Mammary microvascular endothelial cell (primary cell): ENCODE measurements at places on chromosomes 2 and 18. TPM values are rescaled to one million over a fixed set of nuclear protein-coding genes. Genes with fewer than 3 reads are reported as not detected.

Gene RTP5
- not detected in 2 replicates for total RNA-seq

Gene CAPG
- 110 and 148 TPM in 2 replicates for total RNA-seq

Gene TFCP2L1
- not detected in 2 replicates for total RNA-seq

Gene TTLL4
- total RNA-seq, result 13.9 and 17.5 TPM in 2 replicates

Gene PPM1G
- 121 and 134 TPM in 2 replicates for total RNA-seq

Gene ASB18
- not detected in 2 replicates for total RNA-seq

Gene CYP26B1
- 18.0 and 19.7 TPM in 2 replicates for total RNA-seq

Gene TNFAIP6
- total RNA-seq, result 0.64 TPM in 1 of 2 replicates, not detected in the other

Gene CFAP53
- 0.25 and 0.27 TPM in 2 replicates for total RNA-seq

Gene C2orf78
- total RNA-seq, result not detected in 2 replicates

Gene TRIM43
- total RNA-seq, result not detected in 2 replicates

Gene SRD5A2
- not detected in 2 replicates for total RNA-seq

Gene GAL3ST2
- not detected in 2 replicates for total RNA-seq

Gene ST8SIA5
- 0.05 TPM in 1 of 2 replicates, not detected in the other for total RNA-seq

Gene SLC38A11
- not detected in 2 replicates for total RNA-seq

Gene MERTK
- 13.4 and 14.9 TPM in 2 replicates for total RNA-seq

Gene IGFBP5
- 0.33 and 1.0 TPM in 2 replicates for total RNA-seq

Gene ZDBF2
- total RNA-seq, result 2.4 and 3.0 TPM in 2 replicates

Gene AKAIN1
- not detected in 2 replicates for total RNA-seq

Gene LRRC30
- total RNA-seq, result not detected in 2 replicates

Gene RNPEPL1
- 51.2 and 63.3 TPM in 2 replicates for total RNA-seq

Gene RIT2
- total RNA-seq, result not detected in 2 replicates

Gene NT5C1B
- not detected in 2 replicates for total RNA-seq

Gene EML6
- 0.13 and 0.89 TPM in 2 replicates for total RNA-seq

Gene FAM110C
- not detected in 2 replicates for total RNA-seq

Gene TMEM182
- total RNA-seq, result 0.20 TPM in 1 of 2 replicates, not detected in the other

Gene ANO7
- 1.1 and 1.8 TPM in 2 replicates for total RNA-seq

Gene INHA
- total RNA-seq, result not detected in 2 replicates

Gene NCL
- 131 and 178 TPM in 2 replicates for total RNA-seq

Gene MAP3K19
- total RNA-seq, result not detected in 2 replicates

Gene MBD1
- total RNA-seq, result 54.0 and 56.0 TPM in 2 replicates

Gene PARD3B
- 3.0 and 3.1 TPM in 2 replicates for total RNA-seq

Gene HTR2B
- total RNA-seq, result 0.07 and 0.64 TPM in 2 replicates

Gene TXNDC2
- not detected in 2 replicates for total RNA-seq

Gene GPATCH11
- 6.6 and 6.8 TPM in 2 replicates for total RNA-seq

Gene ZNF892
- 2.5 and 2.6 TPM in 2 replicates for total RNA-seq

Gene RSAD2
- total RNA-seq, result 15.7 and 16.4 TPM in 2 replicates

Gene KLHL41
- not detected in 2 replicates for total RNA-seq

Gene POTEI
- 0.05 and 0.07 TPM in 2 replicates for total RNA-seq

Gene PMAIP1
- total RNA-seq, result 25.0 and 29.7 TPM in 2 replicates

Gene GPR17
- total RNA-seq, result not detected in 2 replicates

Gene C2orf66
- not detected in 2 replicates for total RNA-seq

Gene TSN
- 50.8 and 51.2 TPM in 2 replicates for total RNA-seq

Gene ADAM23
- 4.9 and 5.0 TPM in 2 replicates for total RNA-seq

Gene KCTD1
- total RNA-seq, result 9.7 and 10.8 TPM in 2 replicates

Gene ERBB4
- under 0.01 and 0.07 TPM in 2 replicates for total RNA-seq

Gene ZC3H8
- 2.6 and 3.3 TPM in 2 replicates for total RNA-seq

Gene MC2R
- total RNA-seq, result not detected in 2 replicates
